ENCODE measurements at places on chromosomes 5 and 9.
A peak's percentile ranks its signal among the peaks of the same experiment; 100 is the strongest.

DNA sequence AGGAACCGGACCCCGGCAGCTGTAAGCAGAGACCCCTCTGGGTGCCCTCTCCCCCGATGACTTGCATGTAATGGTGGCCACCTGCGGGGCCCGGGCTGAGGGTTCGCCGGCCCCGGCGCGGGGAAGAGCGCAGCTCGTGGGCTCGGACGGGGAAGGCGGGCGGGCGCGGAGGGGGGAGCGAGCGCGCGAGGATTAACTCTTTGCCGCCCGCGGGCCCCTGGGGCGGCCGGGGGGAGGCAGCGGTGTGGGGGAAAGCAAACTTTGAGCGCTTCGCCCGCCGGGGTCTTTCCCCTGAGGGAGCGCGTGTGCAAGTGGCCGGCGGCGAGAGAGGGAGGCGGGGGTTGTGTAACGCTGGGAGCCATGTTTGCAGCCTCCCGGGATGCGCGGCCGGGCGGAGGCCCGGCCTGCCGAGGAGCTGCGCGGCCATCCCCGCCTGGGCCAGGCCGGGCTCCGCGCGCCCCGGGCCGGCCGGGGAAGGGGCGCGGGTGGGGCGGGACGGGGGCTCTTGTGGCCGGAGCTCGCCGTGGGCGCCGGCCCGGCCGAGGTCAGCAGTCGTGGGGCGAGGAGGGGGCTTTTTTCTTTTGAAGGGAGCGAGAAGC is 547 bp downstream of the ANP32B start:
- DNase-seq = peak; percentile 22

- no peak for DNase-seq
These were observed 63.7 kb downstream of the LMX1B start for GRCh38 chr9:126677188-126678084.

GRCh38 chr5:82338771-82339373 is 60.7 kb upstream of the RPS23 start:
- no peak for DNase-seq

GRCh38 chr5:168254013-168254693 is 37.3 kb upstream of the WWC1 start:
- DNase-seq = no peak

DNA sequence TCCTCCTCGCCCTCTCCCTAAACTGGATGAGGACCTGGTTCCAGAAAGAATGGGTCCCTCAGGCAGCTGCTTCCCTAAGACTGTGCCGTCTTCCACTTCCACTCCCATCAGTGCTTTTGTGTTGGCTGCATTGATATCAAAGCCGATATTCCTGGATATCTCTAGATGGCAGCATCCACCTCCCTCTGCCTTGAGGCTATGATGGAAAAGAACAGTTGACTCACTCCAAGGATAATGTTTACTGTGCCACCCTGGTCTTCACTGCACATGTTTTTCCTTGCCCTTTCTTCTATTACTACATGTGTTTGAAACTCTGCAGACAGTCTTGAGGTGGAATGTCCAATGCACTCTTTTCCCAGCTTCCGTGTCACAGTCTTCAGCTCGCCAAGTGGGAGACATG is 211.6 kb downstream of the MAST4 start:
- DNase-seq = no peak

DNA sequence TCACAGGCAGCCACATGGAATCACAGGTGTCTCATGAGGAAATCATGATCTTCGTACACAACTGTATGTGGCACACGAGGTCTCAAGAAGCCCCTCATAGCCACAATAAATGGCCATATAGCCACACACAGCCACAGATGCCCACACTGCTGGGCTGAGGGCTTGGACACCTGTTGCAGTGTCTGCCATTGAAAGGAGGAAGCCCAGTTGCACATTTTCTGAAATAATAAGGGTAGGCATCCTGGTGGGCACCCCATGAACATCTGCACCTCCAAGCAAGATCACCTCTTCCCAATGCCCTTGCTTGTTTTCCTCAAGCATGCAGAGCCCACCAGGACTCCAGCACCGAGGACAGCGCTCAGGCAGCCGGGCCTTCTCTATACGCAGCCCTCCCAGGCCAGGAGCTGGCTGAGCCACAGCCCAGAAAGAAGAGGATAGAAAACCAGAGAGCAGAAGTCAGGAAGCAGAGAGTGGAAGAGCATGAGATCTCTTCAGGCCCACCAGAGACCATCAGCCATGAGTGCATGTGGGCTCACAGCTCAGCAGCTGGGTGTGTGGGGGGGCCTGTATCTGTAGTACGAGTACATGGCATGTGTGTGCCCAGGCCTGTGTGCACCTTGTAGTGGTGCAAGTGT is 1.0 kb upstream of the ACSL6 start:
- DNase-seq = no peak

DNA sequence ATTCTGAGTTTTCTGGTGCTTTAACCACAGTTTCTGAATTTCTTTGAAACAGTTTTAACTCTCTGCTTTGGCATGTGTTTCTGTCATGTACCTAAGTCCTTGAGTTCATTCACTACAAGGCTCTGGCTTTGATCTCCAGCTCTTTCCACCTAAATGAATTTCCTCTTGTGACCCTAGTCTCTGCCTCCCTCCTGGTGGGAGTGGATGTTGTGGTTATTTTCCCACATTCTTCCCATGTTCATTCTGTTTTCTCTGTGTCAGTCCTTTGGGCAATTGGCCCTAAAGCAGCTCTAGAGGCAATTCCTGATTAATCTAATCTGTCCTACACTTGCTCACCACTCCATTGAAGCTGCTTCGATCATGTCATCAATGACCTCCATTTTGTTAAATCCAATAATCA is 28.4 kb upstream of the DPYSL3 start:
- DNase-seq = no peak
